ENCODE measurements at places on chromosomes 2 and 18.

GRCh38 chr2:237482485-237482884 is 4.6 kb upstream of the MLPH start:
- DNase-seq = no peak

DNA sequence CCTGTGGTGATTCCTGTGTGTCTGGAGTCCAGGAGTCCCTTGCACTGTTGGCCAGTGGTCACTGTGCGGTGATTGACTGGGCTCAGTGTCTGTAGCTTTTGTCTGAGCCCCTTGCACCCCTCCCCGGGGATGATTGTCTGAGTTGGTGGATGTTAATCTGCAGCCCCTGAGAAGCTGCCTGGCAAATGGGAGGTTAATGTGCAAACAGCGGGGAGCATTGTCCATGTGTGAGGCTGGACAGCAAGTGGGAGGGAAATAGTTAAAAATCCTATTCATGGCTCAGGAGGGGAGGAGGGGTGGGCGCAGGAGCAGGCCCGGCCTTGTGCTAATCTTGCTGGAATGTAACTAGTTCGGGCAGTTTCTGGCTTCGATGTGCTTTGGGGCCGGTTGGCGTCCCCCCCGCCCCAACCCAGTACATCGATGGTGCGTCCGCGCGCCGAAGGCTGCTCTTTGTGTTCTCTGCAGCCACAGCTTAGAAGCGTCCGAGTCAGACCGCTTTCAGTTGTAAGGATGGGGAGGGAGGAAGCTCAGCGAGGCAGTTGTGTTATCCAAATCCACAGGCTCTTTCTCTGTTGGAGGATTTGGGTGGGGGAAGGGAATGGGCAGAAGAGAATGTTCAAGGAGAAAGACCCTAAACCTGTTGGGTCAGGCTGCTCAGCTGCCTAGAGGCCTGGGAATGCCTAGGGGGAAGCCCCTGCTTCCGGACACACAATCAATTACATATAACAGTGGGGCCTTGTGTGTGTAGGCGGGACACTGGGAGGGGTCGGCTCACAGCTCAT is 71.8 kb downstream of the TGOLN2 start:
- no peak for DNase-seq

DNA sequence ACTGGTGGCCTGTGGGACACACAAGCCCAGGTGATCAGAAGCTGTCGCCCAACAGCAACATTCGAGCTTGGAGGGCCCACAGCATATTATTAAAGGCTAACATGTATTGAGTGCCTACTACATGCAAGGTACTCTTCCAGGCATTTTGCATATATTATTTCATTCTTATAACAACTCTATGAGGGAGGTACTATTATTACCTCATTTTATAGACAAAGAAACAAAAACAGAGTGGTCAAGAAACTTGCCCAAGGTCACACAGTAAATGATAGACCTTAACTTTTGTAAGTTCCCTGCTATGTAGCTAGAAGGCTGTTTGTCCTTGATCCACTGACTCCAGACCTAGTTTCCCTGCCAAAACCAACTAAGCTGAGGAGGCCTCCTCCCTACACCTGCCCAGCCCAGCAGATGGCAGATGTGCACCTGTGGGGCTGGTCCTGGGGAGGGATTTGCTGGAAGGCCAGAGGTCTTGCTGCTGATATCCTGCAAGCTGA is 35.7 kb downstream of the KANSL3 start:
- no peak for DNase-seq

DNA sequence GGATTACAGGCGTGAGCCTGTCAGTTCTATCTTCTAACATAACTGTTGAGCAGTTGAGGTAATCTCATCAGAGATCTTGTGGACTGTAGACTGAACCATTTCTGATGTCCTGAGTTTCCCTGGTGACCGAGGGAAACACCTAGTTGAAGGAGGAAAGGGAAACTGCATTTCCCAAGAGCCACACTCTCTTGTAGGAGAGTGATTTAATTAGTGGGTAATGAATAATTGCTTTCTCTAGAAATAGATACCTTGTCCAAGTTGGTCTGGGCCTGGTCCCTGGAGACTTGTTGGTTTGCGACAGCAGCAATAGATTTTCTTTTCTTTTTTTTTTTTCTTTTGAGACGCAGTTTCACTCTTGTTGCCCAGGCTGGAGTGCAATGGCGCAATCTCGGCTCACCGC is 7.4 kb downstream of the TTLL4 start:
- no peak for DNase-seq

GRCh38 chr18:43934322-43934721 is 657.0 kb upstream of the SYT4 start:
- DNase-seq = no peak

DNA sequence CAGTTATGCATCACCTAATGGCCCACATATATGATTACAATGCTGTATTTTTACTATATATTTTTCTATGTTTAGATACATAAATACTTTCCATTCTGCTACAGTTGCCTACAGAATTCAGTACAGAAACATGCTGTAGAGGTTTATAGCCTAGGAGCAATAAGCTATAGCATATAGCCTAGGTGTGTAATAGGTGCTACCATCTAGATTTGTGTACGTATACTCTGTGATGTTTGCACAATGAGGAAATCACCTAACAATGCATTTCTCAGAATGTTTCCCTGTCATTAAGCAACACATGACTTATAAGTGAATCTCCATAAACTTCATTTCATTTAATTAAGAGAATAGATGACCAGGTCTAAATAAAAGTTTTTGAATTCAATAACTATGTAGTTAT is 43.5 kb downstream of the SLC38A11 start:
- no peak for DNase-seq
